K562 (cell line): ENCODE measurements at places on chromosomes 1 and 21. TPM values are rescaled to one million over a fixed set of nuclear protein-coding genes. Genes with fewer than 3 reads are reported as not detected.

Gene ZNF124
- total RNA-seq, result 43.1 and 47.1 TPM in 2 replicates

Gene MCOLN3
- not detected in 2 replicates for total RNA-seq

Gene LCE1D
- total RNA-seq, result not detected in 2 replicates

DNA sequence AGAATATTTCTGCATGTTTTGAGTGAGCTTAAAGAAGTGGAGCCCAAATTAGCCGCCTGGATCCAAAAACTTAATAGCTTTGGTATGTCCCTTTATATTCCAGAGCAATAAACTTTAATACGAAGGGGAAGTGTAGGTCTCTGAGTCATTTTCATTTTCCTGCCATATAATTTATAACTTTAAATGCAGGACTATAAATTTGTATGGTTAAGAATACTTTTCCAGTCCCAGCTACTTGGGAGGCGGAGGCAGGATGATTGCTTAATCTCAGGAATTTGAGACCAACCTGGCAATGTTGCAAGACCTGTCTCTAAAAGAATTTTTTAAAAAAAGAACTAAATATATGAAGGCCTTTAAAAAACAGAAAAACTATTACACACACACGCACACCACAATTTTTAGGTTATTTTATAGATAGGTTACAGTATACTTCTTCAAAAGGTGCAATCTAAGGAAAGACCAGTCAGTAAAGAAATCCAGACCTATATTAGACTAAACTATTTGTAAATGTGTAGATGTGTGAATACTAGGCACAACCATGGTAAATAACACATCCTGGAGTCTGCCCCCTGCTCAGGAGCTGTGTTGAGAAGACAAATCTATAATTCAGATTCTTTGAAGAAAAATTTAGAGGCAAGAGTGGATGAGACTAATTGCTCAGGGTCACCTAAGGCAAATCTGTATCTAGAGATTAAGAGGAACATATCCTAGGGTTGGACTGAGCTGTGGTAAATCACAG lies 80.3 kb downstream of the TTC3 start:
- no peak for DNase-seq

- no peak for DNase-seq
Measured at GRCh38 chr1:30064547-30064946, 658.8 kb downstream of the MATN1 start.

GRCh38 chr1:213988507-213989001 lies 781 bp downstream of the PROX1 start:
- DNase-seq, result no peak

Gene DIRAS3
- 31.6 and 37.0 TPM in 2 replicates for total RNA-seq

DNA sequence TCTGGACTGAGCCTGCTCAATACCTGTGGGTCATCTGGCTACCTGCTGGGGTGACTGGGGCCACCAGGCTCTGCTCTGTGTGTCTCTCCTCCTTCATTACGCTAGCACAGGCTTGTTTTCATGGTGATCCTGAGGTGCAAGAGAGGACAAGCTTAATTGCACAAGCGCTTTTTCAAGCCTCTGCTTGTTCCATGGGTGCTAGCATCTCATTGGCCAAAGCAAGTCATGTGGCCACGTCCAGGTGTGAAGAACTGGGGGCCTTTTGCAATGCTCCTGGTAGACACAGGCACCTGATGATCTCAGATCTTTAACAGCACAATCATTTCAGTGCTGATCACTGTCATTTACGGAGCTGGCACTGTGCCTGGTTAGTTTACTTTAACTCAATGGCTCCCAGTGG lies 114.6 kb downstream of the KAZN start:
- no peak for DNase-seq

DNA sequence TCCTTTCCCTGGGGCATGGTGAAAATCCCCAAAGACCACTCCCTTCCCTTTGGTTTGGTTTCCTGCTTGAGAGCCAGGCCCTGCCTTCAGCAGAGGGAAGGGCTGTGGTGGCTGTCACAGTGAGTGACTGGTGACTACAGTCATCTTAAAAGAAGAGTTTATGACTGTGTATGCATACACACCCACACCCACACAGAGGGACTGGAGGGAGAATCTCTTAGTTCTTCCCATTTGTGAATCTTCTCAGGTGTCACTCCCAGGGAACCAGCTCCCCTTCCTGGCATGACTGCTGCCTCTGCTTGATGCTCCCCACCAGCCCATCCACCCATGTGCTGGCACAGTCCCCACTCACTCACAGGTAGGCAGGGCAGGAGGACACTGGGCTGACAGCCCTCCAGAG lies 3.9 kb upstream of the KCNA2 start:
- no peak for DNase-seq

- no peak for DNase-seq
Measured at GRCh38 chr1:18937539-18937938, 18.9 kb downstream of the IFFO2 start.
